Fibroblast of lung (primary cell): ENCODE measurements at places on chromosomes 11 and 22.
A peak's percentile ranks its signal among the peaks of the same experiment; 100 is the strongest.

DNA sequence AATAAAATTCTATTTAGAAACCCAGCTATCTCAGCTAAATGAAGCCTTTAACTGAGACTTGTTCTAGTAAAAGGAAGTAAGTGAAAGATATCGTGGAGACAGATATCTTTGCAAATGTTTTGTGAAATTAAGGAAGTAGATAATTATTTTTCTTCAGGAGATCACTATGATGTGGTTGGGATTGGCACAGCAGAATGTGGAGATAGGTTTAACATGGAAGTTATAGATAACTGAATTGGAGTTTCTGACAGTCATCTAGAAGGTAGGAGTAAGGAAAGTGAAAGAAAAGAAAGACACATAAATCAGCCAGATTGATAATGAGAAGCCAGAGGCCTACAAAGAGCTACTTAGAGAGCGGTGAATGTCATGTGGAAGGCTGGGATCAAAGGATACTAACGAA is 4.7 kb upstream of the CASP5 start:
- DNase-seq: no peak

DNA sequence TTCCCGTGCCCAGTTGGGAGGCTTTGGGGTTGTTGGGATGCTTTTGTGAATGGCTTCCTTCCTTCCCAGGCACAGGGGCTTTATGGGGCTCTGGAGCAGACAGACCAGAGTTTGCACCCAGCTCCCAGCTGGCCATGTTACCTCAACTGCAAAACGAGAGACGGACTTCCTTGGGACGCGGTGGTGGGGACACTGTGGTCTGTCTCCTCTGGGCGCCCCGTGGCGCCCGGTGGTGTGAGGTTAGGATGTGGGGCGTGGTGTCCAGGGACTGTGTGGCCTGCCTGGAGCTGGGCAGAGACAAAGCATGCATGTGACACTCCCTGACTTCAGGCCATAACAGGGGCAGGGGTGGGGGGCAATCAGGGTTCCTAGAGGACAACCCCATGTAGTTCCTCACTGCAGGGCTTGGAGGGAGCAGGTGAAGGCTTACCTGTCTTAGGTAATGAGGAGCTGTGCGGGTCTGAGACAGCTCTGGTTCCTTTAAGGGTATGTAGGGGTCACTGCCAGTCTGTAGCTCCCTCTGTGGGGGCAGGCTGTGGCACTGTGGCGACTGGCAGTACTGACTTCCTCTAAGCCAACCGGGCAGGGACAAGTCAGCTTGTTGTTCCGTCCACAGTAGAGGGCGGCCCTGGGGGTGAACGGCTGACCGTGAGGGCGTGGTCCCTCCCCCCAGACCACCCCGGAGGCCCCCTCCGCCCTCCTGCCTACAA is 14.4 kb downstream of the KCNQ1 start:
- DNase-seq: no peak

- peak; percentile 98 for DNase-seq
Observed at GRCh38 chr11:116984589-116984988, 113.6 kb downstream of the SIK3 start.

GRCh38 chr22:40678493-40679248 is 613 bp upstream of the MCHR1 start:
- no peak for DNase-seq

DNA sequence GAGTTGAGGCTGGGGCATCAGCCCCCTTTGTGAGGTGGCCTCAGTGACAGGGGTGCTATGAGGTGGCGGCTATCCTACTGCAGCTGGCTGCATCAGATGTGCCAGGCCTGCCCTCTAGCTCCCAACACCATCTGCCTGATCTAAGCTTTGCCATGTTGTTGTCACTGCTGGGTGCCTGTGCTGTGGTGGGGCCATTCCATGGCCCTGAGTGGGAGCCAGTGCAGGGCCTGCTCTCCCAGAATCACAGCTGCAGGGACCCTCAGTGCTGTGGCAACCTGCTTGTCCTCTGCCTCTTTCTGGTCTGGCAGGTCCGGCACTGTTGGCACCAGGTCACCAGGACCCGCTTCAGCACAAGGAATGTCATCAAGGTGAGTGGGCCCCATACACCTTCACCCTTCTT is 1.8 kb upstream of the SNU13 start:
- DNase-seq: no peak

GRCh38 chr11:923691-924405 is 1.8 kb upstream of the AP2A2 start:
- no peak for DNase-seq

GRCh38 chr11:78325274-78325781 is 92.3 kb downstream of the GAB2 start:
- no peak for DNase-seq

- DNase-seq: no peak
Observed at GRCh38 chr11:2413742-2414579, 13.4 kb downstream of the TSSC4 start.

DNA sequence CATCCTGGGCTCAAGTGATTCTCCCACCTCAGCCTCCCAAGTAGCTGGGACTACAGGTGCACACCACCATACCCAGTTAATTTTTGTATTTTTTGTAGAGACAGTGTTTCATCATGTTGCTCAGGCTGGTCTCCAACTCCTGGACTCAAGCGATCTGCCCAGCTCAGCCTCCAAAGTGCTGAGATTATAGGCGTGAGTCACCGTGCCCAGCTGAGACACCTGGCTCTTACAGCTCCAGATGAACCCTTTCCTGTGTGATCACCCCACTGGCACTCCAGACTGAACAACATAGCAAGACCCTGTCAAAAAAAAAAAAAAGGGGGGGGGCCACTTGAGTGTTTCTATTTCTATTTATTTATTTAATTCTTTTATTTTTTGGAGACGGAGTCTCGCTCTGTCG is 1.0 kb upstream of the ADSL start:
- peak; percentile 52 for DNase-seq

DNA sequence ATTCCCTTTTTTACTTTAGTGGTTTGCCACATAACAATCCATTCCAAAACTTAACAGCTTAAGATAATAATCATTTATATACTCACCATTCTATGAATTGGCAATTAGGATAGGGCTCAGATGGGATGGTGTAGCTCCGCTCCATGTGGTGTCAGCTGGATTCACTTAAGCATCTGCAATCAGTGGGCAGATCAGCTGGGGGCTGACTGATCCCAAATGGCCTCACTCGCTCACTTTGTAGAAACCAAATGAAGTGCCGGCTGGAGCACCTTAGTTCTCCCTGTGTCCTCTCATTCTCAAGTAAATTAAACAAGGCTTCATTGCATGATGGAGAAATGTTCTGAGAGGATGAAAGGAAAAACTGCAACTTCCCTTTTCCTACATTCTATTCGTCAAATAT is 161.4 kb downstream of the WT1 start:
- no peak for DNase-seq

DNA sequence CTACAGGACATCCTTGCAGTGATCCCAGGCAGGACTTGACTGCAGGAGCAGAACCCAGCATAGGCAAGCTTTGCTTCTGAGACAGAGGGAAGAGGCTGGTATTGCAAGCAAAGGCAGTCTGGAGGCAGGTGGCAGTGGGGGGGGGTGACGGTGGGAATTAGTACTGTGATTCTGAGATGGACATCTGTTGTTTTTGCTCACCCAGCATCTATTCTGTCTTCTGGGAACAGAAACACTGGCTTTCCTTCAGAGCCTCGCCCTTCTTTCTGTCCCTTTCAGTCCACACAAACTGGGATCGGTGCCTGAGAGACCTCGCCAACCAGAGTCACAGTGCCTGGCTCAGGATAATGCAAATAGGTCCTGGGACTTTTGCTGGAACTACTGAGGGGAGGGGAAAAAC is 31.2 kb upstream of the RASL10A start:
- DNase-seq: no peak

- DNase-seq: no peak
Observed at GRCh38 chr11:35388061-35388460, 31.3 kb downstream of the SLC1A2 start.

- DNase-seq: no peak
Observed at GRCh38 chr11:31757260-31757835, 53.8 kb downstream of the PAX6 start.

GRCh38 chr22:44819966-44820631 is 67.7 kb downstream of the ARHGAP8 start:
- no peak for DNase-seq
